ENCODE measurements at places on chromosomes 1 and 21.

GRCh38 chr1:221118176-221118937, 239.1 kb downstream of the HLX start:
- no peaks in the 10 kb centered on the region for H3K36me3 ChIP-seq
- no peak overlapping the region for H3K4me3 ChIP-seq
- peaks cover 12% of the 10 kb centered on the region for H3K4me1 ChIP-seq

GRCh38 chr1:24420547-24420946, 4.9 kb downstream of the NIPAL3 start:
- H3K4me1 ChIP-seq, result peaks cover 50% of the 10 kb centered on the region
- no peak overlapping the region for H3K4me3 ChIP-seq
- no peaks in the 10 kb centered on the region for H3K27me3 ChIP-seq
- H3K27ac ChIP-seq, result peak overlapping the region; percentile 55
- H3K36me3 ChIP-seq, result peaks cover 24% of the 10 kb centered on the region

DNA sequence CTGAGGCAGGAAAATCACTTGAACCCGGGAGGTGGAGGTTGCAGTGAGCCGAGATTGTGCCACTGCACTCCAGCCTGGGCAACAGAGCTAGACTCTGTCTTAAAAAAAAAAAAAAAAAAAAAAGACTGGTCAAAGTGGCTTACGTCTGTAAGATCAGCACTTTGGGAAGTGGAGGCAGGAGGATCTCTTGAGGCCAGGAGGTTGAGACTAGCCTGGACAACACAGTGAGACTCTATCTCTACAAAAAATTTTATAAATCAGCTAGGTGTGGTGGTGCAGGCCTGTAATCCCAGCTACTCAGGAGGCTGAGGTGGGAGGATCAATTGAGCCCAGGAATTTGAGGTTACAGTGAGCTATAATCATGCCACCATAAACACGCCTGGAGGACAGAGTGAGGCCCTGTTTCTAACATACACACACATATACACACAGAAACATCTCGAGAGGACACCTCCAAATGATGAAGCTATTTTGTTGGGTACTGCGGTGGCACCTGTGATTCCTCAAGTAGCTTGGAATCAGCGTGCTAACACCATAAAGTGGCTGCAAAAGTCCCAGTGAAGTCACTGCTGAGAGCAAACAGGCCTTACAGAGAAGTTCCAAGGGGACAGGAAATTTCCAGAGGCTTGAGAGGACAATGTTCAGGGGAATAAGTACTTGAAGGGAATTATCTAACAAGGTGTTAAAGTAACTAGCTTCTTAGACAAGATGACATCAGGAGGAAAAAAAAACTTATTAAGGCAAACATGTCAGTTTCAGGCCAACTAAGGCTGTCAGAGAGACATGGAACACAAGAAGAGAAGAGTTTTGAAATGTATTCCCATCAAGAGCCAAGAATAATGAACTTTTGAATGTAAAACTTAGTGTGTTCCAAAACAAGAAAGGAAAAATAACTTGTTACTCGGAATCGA, 1.3 kb downstream of the NADK start:
- peaks cover 20% of the 10 kb centered on the region for H3K36me3 ChIP-seq
- H3K4me3 ChIP-seq, result peak overlapping the region; percentile 97
- peak overlapping the region; percentile 83 for H3K27ac ChIP-seq

DNA sequence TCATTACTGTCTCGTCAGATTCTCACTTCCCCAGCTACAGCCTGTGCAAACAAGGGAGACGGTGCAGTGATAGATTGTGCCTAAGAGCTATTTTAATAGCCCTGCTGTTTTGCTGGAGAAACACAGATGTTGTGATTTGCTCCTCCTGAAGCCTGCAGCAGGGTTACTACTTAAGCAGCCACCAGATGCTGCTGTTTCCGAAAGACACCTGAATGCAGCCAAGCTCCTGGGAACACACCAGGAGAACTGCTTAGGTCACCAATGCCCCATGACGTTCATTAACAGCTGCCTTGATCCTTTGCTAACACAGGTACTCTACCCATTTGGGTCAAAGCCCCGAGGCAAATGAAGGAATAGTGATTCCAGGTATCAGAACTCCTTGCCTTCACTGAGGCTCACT, 411.8 kb upstream of the DAB1 start:
- H3K27ac ChIP-seq, result no peak overlapping the region
- no peaks in the 10 kb centered on the region for H3K36me3 ChIP-seq
- no peak for DNase-seq
- H3K4me1 ChIP-seq, result no peaks in the 10 kb centered on the region
- no peaks in the 10 kb centered on the region for H3K27me3 ChIP-seq
- H3K4me3 ChIP-seq, result no peak overlapping the region

DNA sequence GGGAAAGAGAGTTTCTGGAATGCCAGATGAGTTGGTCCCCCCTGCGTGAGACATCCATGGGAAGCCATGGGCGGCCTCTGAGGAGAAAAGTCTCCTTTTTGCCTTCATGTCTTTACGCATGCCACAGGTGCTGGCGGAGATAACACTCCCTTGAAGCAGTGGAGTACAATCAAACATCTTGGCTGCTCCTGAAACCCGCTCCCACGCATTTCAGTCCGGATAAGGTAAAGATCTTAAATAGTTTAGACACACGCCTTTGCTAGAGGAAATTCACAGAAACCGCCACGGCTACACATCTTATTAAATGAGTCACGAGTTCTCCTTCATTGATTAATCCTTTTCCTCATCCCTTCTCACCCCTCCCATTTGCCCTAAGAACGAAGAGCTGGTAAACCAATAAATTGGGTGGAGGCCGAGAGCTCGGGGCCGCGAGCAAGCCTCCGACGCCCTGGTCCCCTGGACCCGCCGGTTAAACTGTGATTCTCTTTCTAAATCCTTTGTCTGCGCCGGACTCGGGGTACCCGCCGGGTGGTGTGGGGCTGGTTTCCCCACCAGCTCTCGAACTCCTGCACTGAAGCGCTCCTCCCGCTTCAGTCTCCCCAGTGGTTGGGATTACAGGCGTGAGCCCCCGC, 6.6 kb upstream of the ZNF669 start:
- no peaks in the 10 kb centered on the region for H3K27me3 ChIP-seq
- no peaks in the 10 kb centered on the region for H3K36me3 ChIP-seq
- peak overlapping the region; percentile 64 for H3K4me3 ChIP-seq
- DNase-seq, result no peak
- peak overlapping the region; percentile 78 for H3K27ac ChIP-seq

DNA sequence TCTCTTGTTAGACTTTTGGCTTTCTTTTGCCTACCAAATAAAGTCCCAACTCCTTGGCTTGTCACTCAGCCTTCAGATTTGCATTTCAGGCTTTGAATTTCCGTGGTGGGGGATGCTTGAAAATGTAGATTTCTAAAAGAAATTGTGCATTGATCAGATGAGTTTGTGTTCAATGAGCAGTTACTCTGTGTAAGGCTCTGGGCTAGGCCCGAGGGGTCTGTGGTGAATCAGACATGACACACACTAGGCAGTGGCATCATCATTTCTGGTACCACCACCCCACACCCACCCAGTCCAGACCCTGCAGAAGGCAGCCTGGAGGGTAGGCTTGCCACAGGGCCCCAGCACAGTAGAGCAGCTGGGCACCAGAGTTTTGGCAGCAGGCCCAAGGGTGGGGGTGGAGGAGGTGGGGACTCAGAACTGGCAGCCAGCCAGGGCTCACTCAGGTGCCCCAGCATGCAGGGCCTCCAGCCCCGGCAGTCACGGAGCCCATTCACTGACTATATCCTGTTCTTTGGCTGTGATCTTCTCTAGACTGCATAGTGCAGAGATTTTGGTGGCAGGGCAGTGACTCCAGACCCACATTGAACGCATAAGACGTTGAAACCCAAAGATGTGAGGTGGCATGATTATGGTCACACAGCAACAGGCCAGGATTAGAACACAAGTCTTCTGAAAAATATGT, 97.2 kb upstream of the ARTN start:
- no peaks in the 10 kb centered on the region for H3K27me3 ChIP-seq
- H3K4me1 ChIP-seq, result peaks cover 47% of the 10 kb centered on the region
- H3K4me3 ChIP-seq, result no peak overlapping the region
- H3K36me3 ChIP-seq, result peaks cover 17% of the 10 kb centered on the region
- DNase-seq, result peak; percentile 60
- H3K27ac ChIP-seq, result no peak overlapping the region

DNA sequence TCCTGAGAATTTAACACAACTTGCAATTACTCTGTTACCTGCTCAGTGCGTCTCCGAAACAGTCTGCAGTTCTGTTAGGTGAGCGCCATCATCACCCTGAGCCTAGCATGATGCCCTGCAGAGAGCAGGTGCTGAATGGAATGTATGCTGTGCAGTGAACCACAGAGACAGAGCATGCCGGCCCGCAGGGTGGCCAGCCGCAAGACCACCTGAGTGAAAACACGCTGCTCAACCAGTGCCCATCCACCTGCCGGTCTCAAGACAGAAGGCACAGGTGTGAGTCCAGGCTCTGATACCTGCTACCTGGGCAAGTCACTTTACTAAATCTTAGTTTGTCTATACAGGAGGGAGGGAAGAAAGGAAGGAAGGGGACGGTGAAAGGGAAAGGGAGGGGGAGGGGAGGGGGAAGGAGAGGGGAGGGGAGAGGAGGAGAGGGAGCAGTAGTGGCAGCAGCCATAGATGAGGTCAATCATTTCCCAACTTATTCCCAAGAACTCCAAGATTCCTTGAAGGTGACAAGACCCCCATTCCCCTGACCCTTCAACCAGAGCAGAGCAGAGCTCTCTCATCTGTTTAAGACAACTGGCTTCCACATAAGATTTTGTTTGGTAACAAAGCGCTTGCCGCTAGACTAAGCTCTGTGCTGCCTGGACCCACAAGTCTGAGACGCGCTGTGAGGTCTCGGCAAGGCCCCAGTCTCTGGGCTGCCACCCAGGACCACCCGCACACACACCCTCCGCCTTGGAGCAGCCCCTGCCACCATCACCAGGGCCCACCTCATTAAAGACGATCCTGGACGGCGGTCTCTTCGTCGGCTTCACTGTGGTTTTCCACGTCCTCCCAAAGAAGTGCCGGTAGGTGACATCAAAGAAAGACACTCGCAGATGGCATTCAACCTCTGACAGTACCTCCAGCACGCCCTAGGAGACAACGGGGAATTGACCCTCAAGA, 14.5 kb downstream of the NPHP4 start:
- H3K27me3 ChIP-seq, result no peaks in the 10 kb centered on the region
- no peak overlapping the region for H3K4me3 ChIP-seq
- peaks cover 29% of the 10 kb centered on the region for H3K4me1 ChIP-seq

- H3K27ac ChIP-seq, result peak overlapping the region; percentile 97
- DNase-seq, result no peak
- peak overlapping the region; percentile 51 for H3K4me3 ChIP-seq
- no peaks in the 10 kb centered on the region for H3K4me1 ChIP-seq
- no peaks in the 10 kb centered on the region for H3K27me3 ChIP-seq
- H3K36me3 ChIP-seq, result no peaks in the 10 kb centered on the region
Observed at GRCh38 chr1:44631333-44631646, 43.0 kb downstream of the TMEM53 start.

GRCh38 chr1:27971674-27972073, 11.9 kb downstream of the XKR8 start:
- H3K4me1 ChIP-seq, result no peaks in the 10 kb centered on the region
- H3K27me3 ChIP-seq, result no peaks in the 10 kb centered on the region
- no peak for DNase-seq
- no peak overlapping the region for H3K27ac ChIP-seq

GRCh38 chr1:78665809-78666208, 16.2 kb downstream of the IFI44 start:
- H3K4me1 ChIP-seq, result no peaks in the 10 kb centered on the region
- H3K27me3 ChIP-seq, result no peaks in the 10 kb centered on the region
- DNase-seq, result no peak
- no peak overlapping the region for H3K27ac ChIP-seq
- H3K4me3 ChIP-seq, result no peak overlapping the region

- H3K27me3 ChIP-seq, result no peaks in the 10 kb centered on the region
- no peaks in the 10 kb centered on the region for H3K36me3 ChIP-seq
- DNase-seq, result no peak
- peaks cover 30% of the 10 kb centered on the region for H3K4me1 ChIP-seq
Observed at GRCh38 chr1:154445040-154445472, 39.9 kb downstream of the IL6R start.

GRCh38 chr1:43171312-43171875, 696 bp downstream of the EBNA1BP2 start:
- H3K36me3 ChIP-seq, result peaks cover 42% of the 10 kb centered on the region
- no peaks in the 10 kb centered on the region for H3K27me3 ChIP-seq
- peaks cover 23% of the 10 kb centered on the region for H3K4me1 ChIP-seq

GRCh38 chr1:24186711-24186992, 437 bp downstream of the IFNLR1 start:
- no peak for DNase-seq
- no peak overlapping the region for H3K27ac ChIP-seq
- peaks cover 43% of the 10 kb centered on the region for H3K27me3 ChIP-seq

- H3K36me3 ChIP-seq, result no peaks in the 10 kb centered on the region
- no peak for DNase-seq
- H3K4me3 ChIP-seq, result no peak overlapping the region
- H3K27me3 ChIP-seq, result no peaks in the 10 kb centered on the region
- H3K27ac ChIP-seq, result no peak overlapping the region
Observed at GRCh38 chr1:35533586-35533985, 23.6 kb downstream of the KIAA0319L start.

DNA sequence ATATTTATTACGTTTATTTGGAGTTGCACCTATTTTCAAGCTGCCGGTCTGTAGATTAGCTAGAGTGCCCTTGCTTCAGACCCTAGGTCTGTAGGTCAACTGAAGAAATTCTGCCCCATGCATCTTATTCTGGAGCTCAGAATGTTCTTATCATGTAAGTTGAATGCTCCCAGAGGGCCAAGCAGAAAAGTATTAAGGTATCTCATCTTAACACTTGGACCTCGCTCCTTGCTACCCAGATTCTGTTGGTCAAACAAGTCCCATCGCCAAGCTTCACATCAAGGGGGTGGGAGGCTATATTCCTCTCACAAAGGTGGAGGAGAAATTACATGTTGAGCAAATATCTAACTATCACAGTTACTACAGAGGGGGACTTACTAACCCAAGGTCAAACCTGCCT, 187.7 kb downstream of the C1orf94 start:
- DNase-seq, result no peak
- no peaks in the 10 kb centered on the region for H3K36me3 ChIP-seq
- H3K27ac ChIP-seq, result no peak overlapping the region
- no peaks in the 10 kb centered on the region for H3K27me3 ChIP-seq

DNA sequence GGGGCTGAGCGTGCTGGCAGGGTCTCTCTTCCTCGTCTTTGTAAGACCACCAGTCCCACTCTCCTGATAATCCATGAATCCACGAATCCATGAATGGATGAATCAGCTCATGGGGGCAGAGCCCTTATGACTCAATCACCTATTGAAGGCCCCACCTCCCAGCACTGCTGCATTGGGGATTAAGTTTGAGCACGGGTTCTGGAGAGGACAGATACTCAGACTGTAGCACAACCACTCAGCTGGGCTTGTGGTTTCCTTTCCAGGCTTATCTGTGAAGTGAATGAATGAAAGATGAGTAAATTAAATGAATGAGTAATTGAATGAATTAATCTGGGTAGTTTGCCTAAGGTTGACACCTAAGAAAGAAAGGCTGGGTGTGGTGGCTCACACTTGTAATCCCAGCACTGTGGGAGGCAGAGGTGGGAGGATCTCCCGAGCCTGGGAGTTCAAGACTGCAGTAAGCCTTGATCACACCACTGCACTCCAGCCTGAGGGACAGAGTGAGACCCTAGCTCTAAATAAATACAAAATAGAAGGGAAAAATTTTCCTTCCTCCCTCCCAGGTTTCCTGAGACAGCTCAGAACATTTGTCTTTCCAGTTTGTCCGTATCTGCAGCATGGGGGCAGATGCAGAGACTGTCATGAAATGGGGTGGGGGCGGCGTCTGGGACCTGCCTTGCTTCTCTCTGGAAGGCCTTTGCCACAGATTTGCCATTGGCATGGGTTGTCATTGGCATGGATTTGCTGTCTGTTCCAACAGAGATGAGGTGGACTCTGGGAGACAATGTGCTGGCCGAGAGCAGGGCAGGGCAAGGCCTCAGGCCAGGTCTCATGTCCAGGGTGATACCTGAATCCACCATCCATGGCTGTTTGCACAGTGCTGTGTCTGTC, 187.7 kb upstream of the C1orf174 start:
- DNase-seq, result no peak
- H3K4me1 ChIP-seq, result no peaks in the 10 kb centered on the region
- H3K36me3 ChIP-seq, result no peaks in the 10 kb centered on the region
- no peak overlapping the region for H3K4me3 ChIP-seq
- H3K27ac ChIP-seq, result no peak overlapping the region
